ENCODE measurements at places on chromosomes 4 and X. TPM values are rescaled to one million over a fixed set of nuclear protein-coding genes. Genes with fewer than 3 reads are reported as not detected.

GRCh38 chr4:102592256-102592655 is 91.1 kb downstream of the NFKB1 start:
- H3K36me3 ChIP-seq: no peaks in the 10 kb centered on the region
- H3K27ac ChIP-seq: no peak overlapping the region
- no peaks in the 10 kb centered on the region for H3K27me3 ChIP-seq
- H3K4me3 ChIP-seq: no peak overlapping the region

DNA sequence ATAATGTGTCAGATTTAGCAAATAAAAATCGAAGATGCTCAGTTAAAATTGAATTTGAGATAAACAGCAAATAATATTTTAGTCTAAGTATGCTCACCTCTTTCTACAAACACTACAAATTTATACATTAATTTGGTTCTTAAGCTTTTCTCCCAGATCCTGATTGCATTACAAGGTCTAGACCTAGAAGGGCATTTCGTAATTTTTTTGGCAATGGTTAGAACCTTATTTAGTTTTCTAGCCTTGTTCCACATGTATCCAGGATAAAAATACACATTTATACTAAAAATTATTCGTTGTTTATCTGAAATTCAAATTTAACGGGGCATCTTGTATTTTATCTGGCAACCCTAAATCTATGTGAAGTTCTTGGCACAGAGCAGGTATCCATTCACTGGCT is 2.5 kb upstream of the CDKL5 start:
- H3K4me1 ChIP-seq: no peaks in the 10 kb centered on the region
- no peak overlapping the region for H3K4me3 ChIP-seq
- H3K27ac ChIP-seq: no peak overlapping the region
- no peaks in the 10 kb centered on the region for H3K36me3 ChIP-seq
- H3K27me3 ChIP-seq: no peaks in the 10 kb centered on the region

- H3K4me1 ChIP-seq: no peaks in the 10 kb centered on the region
- H3K27me3 ChIP-seq: no peaks in the 10 kb centered on the region
- no peak overlapping the region for H3K4me3 ChIP-seq
- no peak for DNase-seq
- no peak overlapping the region for H3K27ac ChIP-seq
Observed at GRCh38 chr4:53747401-53747800, 156.1 kb upstream of the LNX1 start.

GRCh38 chrX:31258166-31258565 is 186.3 kb upstream of the FTHL17 start:
- no peaks in the 10 kb centered on the region for H3K27me3 ChIP-seq
- DNase-seq: no peak
- H3K4me3 ChIP-seq: no peak overlapping the region

GRCh38 chr4:76061982-76062381 is 12.5 kb upstream of the ART3 start:
- H3K27me3 ChIP-seq: peaks cover 4% of the 10 kb centered on the region
- no peaks in the 10 kb centered on the region for H3K36me3 ChIP-seq
- no peaks in the 10 kb centered on the region for H3K4me1 ChIP-seq
- H3K4me3 ChIP-seq: no peak overlapping the region
- no peak for DNase-seq

DNA sequence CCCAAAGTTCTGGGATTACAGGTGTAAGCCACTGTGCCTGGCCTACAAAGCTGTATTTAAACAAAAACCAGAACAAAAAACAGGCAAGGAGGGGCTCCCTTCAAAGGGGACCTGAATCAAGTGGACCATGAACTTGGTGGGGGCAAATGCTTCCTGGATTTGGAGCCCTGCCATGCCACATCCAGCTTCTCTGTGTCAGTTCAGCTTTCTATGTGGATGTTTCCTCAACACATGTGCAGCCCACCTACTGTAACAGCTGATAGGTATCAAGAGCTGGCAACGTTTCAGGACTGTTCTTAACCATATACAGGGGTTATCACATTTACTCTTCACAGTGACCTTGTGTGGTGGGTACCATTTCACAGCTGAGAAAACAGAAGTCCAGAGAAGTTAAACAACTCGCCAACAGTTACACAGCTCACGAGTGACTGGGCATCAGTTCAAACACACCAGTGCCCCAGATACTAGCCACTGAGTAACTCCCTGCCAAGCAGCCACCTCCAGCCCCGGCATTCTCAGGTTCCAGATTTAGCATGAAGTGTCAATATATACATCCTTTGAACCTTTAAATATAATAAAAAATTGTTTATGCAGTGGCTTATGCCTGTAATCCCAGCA is 7.5 kb downstream of the GPR143 start:
- no peak overlapping the region for H3K27ac ChIP-seq
- H3K4me1 ChIP-seq: no peaks in the 10 kb centered on the region
- DNase-seq: no peak
- H3K36me3 ChIP-seq: no peaks in the 10 kb centered on the region

DNA sequence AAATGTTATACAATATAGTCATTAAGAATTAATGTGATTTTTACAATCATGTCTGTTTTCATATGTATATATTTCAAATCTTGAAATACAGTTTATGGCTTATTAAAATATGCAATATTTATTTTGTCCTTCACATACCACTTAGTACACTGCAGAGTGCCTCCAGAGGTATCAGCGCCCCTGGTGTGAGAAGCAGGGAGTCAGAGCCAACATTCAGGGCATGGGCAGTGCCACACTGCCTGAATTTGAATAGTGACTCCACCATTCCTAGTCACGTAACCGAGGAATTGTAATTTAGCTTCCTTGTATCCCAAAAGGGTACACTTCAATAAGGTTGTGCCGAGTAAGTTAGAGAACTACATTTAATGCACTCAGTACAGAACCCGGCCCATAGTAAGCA is 4.3 kb upstream of the C4orf54 start:
- H3K36me3 ChIP-seq: no peaks in the 10 kb centered on the region
- no peaks in the 10 kb centered on the region for H3K27me3 ChIP-seq
- DNase-seq: no peak
- no peaks in the 10 kb centered on the region for H3K4me1 ChIP-seq
- H3K4me3 ChIP-seq: no peak overlapping the region
- H3K27ac ChIP-seq: no peak overlapping the region

DNA sequence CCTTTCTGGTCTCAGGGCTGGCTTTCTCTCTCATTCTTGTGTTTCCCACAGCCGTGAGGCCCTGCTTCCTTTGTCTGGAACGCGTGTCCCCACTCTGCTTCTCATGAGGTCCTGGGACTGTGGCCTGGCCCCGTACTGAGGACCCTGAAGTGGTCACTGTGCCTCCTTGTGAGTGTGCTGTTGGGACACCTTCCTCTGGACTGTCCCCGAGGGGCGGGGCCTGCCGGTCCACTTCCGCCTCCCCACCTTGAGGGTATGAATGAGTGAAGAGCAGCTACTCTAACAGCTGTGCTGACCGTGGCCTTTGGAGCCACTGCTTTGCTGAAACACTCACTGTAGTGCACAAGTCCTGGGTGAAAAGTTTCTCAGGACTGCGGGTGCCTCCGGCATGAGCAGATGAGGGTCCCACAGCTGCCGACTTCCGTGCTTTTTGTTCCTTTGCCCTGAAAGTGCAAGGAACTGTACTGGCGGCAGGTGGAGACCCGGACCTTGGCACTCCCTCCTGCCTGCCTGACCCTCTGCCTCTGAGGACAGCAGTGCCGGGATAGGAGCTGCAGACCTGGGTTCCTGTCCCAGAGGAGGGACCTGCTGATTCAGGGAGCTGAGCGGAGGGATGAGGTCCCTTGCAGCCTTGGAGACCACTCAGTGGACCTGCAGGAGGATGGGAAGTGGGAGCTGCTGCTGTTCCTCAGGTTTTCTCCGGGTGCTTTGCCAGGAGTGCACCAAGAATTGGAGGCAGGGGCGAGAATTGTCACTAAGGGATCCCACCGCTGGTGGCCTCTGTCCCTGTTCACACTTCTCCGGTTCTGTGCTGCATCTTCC is 38.0 kb downstream of the HTT-AS start:
- H3K4me1 ChIP-seq: peaks cover 20% of the 10 kb centered on the region
- H3K27me3 ChIP-seq: peaks cover 5% of the 10 kb centered on the region
- no peak for DNase-seq
- H3K27ac ChIP-seq: no peak overlapping the region
- no peak overlapping the region for H3K4me3 ChIP-seq
- no peaks in the 10 kb centered on the region for H3K36me3 ChIP-seq

The LONRF3 gene
- total RNA-seq: 14.4 TPM

- H3K4me1 ChIP-seq: peaks cover 7% of the 10 kb centered on the region
- no peak overlapping the region for H3K4me3 ChIP-seq
- no peaks in the 10 kb centered on the region for H3K36me3 ChIP-seq
- DNase-seq: peak; percentile 87
- H3K27me3 ChIP-seq: no peaks in the 10 kb centered on the region
Observed at GRCh38 chr4:128516301-128516969, 228.8 kb upstream of the PGRMC2 start.

The DUX4 gene
- not detected for total RNA-seq

The CENPVL2 gene
- not detected for total RNA-seq

GRCh38 chr4:122150931-122151330 is 1.2 kb upstream of the BLTP1 start:
- H3K27me3 ChIP-seq: no peaks in the 10 kb centered on the region
- DNase-seq: no peak
- H3K36me3 ChIP-seq: no peaks in the 10 kb centered on the region
- peak overlapping the region; percentile 90 for H3K4me3 ChIP-seq
- H3K4me1 ChIP-seq: peaks cover 25% of the 10 kb centered on the region
- H3K27ac ChIP-seq: peak overlapping the region; percentile 88

The CT45A1 gene
- total RNA-seq: not detected

The ANXA10 gene
- 0.63 TPM for total RNA-seq

The TMEM150C gene
- total RNA-seq: 5.1 TPM

The CXCR3 gene
- 0.50 TPM for total RNA-seq

DNA sequence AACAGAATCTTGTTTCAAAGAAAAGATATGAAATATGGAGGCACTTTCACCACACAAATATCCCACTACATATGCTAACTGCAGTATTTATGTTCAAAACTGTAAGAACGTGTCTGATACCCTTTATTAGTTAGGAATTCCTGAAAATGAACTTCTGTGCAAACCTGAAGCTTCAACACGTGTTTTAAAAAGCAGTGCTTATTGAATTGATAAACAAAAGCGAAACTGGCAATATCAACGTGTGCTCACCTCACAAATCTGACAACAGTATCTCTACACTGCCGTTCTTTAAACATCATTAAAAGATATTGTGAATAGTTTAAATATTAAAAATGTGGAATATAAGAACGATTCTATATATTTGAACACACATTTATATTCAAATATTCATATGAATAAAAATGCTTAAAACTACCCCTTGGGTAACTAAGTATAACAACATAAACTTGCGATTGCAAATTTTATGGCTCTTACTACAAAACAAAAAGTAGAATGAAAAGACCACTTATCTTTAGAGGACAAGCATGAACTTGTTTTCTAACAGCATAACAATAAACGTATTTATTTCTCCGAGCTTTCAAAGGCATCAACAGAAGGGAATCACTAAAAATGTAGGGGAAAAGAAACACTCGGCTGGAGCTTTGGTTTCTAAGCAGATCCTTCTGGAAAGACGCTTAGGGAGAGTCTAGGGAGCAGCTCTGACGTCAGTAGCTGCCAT is at the start of gene LRP2BP:
Gene LRP2BP (minus strand): TSS at position 687 of the 718 bp plus-strand sequence. CDS start 17,738 bp downstream, outside the sequence.
- peaks cover 7% of the 10 kb centered on the region for H3K4me1 ChIP-seq
- DNase-seq: peak; percentile 36
- peak within 1 kb of the TSS; percentile 92 for H3K4me3 ChIP-seq
- H3K36me3 ChIP-seq: no peaks in the 10 kb centered on the region
- peak within 1 kb of the TSS; percentile 100 for H3K27ac ChIP-seq

DNA sequence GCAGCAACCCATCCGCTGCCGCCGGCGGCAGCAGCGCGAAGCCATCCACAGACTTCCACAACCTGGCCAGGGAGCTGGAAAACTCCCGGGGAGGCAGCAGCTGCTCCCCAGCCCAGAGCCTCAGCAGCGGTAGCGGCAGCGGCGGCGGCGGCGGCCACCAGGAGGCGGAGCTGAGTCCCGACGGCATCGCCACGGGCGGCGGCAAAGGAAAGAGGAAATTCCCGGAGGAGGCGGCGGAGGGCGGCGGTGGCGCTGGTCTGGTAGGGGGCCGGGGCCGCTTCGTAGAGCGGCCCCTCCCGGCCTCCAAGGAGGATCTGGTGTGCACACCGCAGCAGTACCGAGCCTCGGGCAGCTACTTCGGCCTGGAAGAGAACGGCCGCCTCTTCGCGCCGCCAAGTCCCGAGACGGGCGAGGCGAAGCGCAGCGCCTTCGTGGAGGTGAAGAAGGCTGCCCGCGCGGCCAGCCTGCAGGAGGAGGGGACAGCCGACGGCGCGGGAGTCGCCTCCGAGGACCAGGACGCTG is 4.9 kb downstream of the PRDM8 start:
- H3K36me3 ChIP-seq: no peaks in the 10 kb centered on the region
- peak; percentile 71 for DNase-seq
- peaks cover 30% of the 10 kb centered on the region for H3K4me1 ChIP-seq
- no peak overlapping the region for H3K27ac ChIP-seq
- peak overlapping the region; percentile 39 for H3K4me3 ChIP-seq

DNA sequence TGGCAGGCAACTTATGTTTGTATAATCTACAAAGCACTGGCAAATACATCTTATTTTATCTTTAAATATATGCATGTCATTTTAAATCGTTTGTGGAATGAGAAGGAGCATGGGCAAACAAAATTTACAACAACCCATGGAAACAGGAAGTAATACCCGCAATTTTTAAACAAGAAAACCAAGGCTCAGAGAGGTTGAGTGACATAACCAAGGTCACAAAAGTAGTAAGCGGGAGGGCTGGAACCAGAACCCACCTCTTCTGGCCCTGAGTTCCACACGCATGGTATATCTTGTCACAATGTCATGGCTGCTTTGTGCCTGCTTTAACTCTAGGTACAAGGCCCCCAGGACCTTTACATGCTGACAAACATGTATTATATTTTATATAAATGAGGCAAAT is 52.9 kb downstream of the SLC7A11 start:
- no peak overlapping the region for H3K4me3 ChIP-seq
- no peak for DNase-seq

- H3K27me3 ChIP-seq: no peaks in the 10 kb centered on the region
- H3K4me3 ChIP-seq: peak overlapping the region; percentile 77
- DNase-seq: peak; percentile 58
- H3K4me1 ChIP-seq: peaks cover 61% of the 10 kb centered on the region
- peaks cover 5% of the 10 kb centered on the region for H3K36me3 ChIP-seq
Observed at GRCh38 chr4:73257651-73258435, 755 bp downstream of the ANKRD17 start.

GRCh38 chrX:24148535-24149350 is 786 bp upstream of the ZFX start:
- no peaks in the 10 kb centered on the region for H3K27me3 ChIP-seq
- H3K36me3 ChIP-seq: no peaks in the 10 kb centered on the region
- H3K4me1 ChIP-seq: peaks cover 42% of the 10 kb centered on the region
- no peak for DNase-seq
- H3K27ac ChIP-seq: peak overlapping the region; percentile 99
- H3K4me3 ChIP-seq: peak overlapping the region; percentile 59

The DRP2 gene
- total RNA-seq: 0.09 TPM

All from left lung (tissue), 14 donors.